ENCODE measurements at places on chromosomes 4 and X.

GRCh38 chr4:77669946-77670590 lies 64.4 kb downstream of the CXCL13 start:
- no peak for DNase-seq

- no peak for DNase-seq
These were observed 301.4 kb upstream of the AADAT start for GRCh38 chr4:170391066-170391740.

DNA sequence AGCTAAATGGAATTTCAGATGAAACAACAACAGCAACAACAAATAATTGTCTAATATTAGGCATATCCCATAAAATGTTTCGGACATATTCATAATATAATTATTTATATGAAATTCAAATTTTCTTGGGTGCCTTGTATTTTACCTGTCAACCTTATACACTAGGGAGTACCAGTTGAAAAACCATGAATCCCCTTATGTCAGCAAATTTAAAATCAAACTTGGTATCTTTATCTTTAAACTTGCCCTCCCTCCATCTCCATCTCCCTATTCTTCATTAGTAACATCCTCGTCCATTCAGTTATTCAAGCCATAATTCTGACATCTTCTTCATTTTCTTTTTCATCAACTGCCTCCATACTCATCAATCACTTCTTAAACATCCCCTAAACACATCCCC lies 974.5 kb upstream of the HS3ST1 start:
- DNase-seq: no peak

- no peak for DNase-seq
These were observed 28.6 kb downstream of the IDS start for GRCh38 chrX:149476513-149476912.

- DNase-seq: no peak
These were observed 26.4 kb downstream of the SPIN3 start for GRCh38 chrX:56968980-56969379.
